ENCODE measurements at places on chromosomes 1 and 21.
A peak's percentile ranks its signal among the peaks of the same experiment; 100 is the strongest.

DNA sequence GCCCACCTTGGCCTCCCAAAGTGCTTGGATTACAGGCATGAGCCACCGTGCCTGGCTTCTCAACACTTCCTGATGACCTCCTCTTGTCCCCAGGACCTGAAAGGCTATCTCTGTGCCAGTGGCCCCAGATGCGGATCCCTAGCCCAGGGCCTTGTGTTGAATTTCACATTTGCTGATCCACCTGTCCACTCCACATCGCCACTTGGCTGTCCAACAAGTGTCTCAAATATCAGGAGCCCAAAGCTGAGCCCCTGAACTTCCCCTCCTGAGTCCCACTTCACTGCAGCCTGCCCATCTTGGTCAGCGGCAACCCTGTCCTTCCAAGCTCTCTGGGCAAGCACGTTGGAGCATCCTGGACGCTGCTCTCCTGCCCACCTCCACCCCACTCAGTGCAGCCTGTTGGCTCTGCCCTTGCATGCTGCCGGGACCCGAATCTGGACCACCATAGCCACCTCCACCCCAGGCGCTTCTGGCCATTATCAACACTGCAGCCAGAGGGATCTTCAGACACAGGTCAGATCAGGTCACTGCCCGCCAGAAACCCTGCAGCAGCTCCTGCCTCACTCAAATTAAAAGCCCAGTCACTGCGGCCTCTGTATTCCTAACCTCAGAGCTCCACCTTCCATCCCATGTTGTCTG, 352.5 kb upstream of the VAMP3 start:
- DNase-seq = no peak

DNA sequence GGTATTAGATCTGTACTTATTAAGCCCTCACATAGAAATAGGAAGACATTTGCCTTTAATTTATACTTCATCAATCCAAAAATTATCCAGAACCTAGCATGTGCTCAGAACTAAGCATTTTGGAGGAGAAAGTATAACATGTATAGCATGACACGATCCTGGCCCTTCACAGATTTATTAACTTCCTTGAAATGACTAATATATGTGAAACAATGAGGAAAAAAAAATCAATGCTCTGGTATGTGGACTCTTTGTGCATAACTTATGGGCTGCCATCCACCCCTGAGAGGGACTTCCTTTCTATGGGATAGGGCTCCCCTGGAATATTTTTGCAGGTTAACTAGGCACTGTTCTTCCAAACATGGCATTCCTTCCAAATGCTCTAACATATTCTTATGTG, 36.6 kb downstream of the CCDC185 start:
- DNase-seq = no peak

DNA sequence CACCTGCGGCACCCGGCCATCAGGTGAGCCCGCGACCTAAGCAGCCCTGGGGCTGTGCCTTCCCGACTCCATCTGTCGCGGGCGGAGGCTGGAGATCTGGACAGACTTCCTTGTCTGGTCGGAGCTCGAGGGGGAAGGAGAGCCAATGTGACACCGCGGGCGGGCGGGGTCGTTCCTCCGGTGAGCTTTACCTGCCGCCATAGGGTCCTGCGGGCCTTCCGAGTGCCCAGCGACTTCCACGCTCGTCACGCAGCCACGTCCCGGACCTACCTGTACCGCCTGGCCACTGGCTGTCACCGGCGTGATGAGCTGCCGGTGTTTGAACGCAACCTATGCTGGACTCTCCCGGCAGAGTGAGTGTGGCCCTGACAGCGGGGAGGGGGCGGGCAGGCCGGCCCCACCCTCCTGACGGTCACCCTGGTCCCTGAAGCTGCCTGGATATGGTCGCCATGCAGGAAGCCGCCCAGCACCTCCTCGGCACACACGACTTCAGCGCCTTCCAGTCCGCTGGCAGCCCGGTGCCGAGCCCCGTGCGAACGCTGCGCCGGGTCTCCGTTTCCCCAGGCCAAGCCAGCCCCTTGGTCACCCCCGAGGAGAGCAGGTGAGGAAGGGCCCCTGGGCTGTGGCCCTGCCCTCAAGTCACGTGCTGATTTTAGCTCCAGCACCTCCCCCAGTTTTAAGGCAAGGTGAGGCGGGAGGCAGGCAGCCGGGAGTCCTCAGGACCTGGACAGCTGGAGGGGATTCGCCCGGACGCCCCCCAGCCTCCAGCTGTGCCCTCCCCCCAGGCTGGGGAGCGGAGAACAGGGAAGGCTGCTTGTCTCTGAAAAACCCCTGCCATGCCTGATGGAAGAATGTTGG, 1.1 kb downstream of the PUSL1 start:
- DNase-seq = no peak

DNA sequence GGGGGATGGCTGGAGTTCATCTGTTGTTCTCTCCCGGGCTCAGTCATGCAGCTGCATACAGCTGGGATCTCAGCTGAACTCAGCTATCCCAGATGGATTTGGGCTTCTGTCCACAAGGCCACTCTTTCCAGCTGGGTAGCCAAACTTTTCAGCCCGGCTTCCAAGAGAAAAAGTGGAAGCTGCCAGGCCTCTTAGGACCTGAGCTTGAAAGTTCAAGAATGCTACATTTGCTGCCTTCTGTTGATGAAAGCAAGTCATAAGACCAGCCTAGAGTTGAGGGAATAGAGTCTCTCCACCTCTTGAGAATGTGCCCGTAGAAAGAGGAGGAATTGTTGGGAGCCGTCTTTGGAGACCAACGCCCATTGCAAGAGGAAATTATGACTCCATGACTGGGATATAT, 95.3 kb downstream of the C1orf21 start:
- no peak for DNase-seq

- no peak for DNase-seq
These were observed 87.4 kb upstream of the CLDN14 start for GRCh38 chr21:36567216-36567885.

DNA sequence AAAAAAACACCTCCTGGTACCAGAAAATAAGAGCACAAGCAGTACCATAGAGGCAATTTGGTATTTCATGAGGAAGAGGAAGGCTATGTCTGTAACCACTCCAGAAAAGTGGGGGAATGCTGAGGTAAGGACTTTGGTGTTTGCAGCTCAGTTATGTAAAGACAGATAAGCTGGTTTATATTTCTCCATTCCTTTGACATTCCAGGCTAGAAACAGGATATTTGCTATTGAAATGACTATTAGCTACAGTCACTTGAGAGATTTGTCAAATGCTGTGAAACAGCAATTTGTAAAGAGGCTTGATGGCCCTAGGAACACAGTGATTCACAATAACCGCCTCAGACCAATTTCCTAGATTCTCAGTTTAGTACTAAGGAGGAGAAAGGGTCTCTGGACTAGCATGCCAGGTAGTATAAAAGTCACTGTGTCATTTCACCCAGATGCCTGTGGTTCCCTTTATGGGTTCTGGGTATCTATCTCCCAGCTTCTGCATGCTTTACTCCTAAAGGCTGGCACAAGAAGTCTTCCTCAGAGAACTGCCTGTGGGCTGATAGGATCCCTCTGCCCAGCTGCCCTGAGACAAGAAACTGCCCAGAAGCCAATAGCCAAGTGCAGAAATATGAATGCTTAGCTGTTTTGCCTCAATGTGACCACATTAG, 80.5 kb downstream of the VCAM1 start:
- DNase-seq = no peak

DNA sequence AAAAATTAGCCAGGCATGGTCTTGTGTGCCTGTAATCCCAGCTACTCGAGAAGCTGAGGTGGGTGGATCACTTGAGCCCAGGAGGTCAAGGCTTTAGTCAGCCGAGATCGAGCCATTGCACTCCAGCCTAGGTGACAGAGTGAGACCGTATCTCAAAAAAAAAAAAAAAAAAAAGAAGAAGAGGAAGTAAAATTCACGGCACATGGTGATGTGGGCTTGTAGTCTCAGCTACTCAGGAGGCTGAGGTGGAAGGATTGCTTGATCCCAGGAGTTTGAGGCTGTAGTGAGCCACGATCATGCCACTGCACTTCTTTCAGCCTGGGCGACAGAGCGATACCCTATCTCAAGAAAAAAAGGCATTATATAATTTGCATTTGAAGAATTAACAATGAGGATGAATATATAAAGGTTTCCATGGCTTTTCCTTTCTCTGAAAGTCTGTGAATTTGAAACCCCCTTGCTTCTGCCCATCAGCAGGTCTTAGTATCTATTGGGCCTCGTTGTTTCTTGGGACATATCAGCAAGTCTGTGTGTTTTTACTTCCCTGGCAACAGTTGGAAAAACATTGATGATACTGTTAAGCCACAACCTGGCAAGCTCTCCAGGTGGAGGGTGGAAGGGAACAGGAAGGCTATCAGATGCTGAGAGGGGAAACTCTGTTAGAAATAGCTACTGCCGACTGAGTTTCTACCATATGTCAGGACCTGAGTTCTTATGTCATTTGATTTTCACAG, 4.6 kb upstream of the PLA2G2D start:
- DNase-seq = no peak

DNA sequence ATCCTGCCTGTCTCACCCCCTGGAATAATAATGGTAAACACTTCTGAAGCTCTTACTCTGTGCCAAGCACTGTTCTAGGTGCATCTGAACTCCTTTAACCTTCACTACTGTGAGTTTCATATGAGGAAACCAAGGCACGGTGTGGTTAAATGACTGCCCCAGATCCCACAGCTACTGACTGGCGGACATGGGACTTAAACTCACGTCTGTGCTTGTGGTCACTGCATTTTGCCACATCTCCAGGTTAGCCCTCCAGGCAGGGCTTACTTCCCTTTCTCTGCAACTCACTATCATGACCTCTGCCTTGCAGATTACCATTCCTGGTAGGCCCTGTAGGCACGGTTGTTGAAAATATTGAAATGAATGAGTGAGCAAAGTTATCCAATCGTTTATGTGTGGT, 83.4 kb downstream of the ADSS2 start:
- DNase-seq = no peak

DNA sequence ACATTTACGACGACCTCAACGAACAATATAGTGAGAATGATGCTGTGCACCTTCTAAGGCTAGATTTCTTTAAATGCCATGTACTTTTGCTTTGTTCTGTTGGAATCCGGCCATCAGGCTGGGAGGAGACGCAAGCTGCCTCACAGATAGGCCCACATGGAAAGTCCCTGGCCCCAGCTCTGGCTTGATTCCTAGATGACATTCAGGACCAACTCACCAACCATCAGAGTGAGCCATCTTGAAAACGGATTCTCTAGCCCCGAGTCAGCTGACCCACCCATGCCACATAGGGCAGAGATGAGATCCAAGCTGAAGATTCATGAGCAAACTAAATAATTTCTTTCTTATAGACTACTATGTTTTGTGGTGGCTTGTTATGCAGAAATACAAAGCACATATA, 164.4 kb downstream of the ZNF281 start:
- no peak for DNase-seq

- peak; percentile 32 for DNase-seq
These were observed 15.0 kb upstream of the PWP2 start for GRCh38 chr21:44092211-44092610.

DNA sequence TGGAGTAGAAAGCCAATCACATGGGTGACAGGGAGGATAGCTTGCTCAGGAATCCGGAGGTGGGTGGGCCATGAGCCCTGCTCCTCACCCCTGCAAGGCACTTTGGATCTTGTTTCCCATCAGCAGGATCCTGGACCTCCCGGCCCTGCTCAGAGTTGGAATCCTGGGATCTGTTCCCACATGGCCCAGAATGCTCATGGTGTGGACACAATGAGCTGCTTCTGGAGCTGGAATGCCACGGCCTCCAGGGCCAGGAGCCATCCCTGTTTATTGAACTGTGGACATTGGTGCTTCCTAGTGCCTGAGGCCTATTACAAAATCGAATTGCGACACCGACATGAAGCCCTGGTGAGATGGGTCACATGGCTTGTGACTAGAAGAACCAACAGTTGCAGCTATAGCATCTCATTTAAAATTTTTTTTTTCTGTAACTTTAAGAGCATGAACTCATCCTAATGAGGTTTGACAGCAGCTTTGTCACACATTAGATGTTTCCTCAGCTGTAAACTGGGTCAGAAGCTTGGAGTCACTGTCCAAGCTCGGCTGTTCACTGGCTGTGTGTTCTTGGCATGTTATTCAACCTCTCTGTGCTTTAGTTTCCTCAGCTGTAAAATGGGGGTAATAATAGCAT, 40.4 kb upstream of the GOLT1A start:
- no peak for DNase-seq

DNA sequence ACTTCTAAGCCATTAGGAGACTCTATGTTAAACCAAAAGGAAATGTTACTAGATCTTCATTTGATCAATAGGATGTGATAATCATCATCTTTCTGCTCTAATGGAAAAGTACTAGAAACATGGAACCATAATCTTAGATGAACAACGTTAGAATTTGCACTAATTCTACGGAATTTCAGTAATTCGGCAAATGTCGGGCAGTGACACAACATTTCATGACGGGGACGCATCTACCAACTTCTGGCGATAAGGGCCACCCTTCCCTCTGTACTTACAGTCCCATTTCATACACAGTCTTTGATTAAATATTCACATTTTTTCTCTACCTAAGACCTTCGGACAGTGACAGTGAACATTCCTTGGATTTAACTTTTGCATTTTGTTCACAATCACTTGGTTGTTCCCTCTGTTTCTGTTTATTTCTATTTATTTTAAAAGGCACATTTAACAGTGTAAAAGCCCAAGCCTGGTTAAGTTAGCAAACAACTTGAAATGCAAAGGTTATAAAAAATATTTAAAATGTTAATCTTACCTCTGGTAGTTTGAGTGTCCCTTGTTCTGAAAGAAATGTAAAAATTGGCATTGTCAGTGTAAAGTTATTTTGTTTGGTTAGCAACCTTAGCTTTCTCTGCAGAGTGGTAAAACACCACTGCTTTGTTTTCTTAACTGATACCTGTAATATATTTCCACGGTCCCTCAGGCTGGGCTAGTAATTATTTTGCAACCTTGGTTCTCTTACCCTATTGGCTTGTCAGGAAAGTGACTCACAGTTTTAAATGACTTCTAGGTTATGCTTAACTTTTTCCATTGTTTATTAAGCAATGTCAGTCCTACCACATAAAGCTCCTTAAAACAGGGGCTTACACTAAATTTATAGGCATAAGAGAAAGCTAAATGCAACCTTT, 276.9 kb downstream of the VAV3 start:
- no peak for DNase-seq

DNA sequence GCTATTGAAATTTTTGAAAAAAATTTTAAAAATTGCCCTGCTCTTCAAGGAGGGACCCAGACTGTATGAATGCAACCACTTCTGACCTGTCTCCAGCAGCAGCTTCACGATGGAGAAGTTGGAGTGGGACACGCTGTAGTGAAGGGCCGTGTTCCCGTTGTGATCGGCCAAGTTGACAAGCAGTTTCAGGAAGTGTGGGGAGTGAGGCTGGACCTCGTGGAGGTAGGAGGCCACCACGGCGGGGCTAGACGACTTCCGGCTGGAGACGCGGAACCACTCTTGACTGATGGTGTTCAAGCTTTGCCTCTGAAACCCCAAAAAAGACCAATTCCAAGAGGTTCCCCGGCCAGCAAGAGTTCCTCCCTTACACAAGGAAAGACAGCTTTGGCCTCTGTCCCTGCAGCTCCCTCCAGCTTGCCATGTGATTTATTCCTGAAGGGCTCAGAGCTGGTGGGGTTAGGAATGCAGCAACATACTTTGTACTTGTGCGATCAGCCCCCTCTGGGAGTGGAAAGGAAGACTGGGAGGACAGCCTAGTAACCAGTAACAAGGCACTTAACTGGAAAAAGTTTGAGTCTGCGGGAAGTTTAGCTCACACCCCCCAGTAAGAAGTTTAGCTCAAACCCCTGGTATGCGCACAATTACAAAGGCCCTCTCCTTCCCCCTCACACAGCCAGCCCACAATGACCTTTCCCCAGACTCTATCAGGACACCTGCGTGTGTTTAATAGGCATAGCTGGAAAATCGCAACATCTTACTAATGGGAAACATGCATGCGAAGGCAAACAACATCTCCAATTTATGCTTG, 56.0 kb downstream of the KANK4 start:
- no peak for DNase-seq

- no peak for DNase-seq
These were observed 7.4 kb downstream of the DOP1B start for GRCh38 chr21:36163750-36164741.

- no peak for DNase-seq
These were observed 167.2 kb downstream of the APP start for GRCh38 chr21:26003404-26003803.
